T-helper 2 cell (primary cell): ENCODE measurements at places on chromosomes 3 and 15.

GRCh38 chr3:165538166-165538565, 299.1 kb downstream of the BCHE start:
- no peak for DNase-seq

DNA sequence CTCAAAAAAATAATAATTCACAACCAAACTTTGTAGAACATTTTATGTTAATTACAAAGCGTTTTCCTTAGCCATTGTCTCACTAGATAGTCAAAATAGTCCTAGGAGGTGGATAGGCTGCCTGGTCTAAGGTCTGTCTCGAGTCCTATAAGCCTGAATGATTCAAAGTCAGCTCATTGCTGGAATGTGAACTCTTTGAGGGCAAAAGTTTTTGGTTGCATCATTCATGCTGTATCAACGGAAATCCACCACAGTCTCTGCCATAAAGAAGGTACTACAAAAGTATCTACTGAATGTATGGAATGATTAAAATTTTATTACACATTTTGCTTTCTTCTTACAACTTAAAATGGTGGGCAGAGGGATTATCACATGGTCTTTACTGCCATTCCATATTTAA, 387.3 kb upstream of the RARB start:
- DNase-seq = no peak

DNA sequence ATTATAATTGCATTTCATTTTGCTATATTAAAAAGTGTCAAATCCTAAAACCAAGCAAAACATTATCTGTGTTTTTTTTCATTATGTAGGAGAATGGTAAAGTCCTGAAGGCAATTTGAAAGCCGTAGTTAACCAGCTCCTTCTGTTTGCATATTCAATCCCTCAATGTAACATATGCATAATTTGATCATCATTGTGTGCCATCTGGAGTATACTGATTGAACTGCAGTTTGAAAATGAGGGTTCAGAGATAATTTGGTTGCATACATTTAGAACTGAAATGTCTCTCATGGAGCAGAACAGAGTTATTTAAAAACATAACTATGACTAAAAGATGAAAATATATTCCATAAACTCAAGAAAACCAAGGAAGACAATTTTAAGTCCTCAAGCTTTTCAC, 518.6 kb downstream of the GBE1 start:
- DNase-seq = no peak

DNA sequence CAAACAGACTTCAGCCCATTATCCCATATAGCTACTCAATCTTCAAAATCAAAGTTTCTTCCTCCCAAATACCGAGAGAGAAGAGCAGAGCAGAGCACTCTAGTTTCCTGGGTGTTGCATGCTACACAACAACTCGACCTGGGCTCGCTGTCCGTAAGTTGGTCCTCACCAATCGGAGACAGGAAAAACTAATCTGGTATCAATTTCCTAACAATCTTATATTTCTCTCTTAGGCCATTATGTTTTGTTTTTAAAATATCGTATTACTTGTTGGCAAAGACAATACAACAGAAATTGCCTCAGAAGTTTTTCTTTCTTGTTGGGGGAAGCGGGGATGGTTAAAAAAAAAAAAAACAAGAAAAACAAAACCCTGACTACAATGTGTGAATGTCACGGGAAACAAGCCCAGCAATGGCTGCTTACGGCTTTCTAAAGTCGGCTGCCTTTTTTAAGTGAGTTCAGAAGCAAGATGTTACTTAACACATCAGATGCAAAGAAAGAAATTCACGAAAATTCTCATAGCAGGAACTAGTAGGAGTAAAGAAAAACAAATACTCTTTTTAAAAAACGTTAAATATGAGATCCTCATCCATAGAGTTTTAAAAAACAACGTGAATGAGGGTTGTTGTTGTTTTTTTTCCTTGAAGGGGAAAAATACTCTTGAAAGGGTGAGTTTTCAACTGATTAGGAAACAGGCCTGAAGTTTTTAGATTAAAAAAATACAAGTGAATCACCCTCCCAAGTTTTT, 1.9 kb downstream of the VGLL4 start:
- peak; percentile 46 for DNase-seq

GRCh38 chr3:17135696-17136095, 250.9 kb downstream of the PLCL2 start:
- no peak for DNase-seq

DNA sequence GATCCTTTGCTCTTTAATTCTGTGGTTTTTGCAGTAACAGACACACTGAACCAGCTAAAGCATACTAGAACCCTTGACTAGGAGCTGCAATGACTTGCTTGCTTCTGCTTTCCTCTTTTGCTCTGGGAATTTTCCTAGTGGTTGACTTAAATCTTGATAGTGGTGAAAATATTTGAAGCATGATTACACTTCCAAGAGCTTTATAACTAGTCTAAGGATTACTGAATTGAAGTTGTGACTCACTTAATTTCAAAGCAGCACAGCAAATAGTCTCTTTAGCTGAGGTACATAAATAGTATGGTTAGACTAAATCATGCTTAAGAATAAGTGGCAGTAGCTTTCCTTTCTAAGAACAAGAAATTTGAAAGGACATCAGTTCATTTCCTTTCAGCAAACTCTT, 513.5 kb upstream of the GBE1 start:
- DNase-seq = no peak

GRCh38 chr3:184583578-184584451, 22.2 kb downstream of the EPHB3 start:
- no peak for DNase-seq

GRCh38 chr3:73734211-73735089, 109.7 kb upstream of the PDZRN3 start:
- no peak for DNase-seq

GRCh38 chr3:39804951-39805350, 4.5 kb upstream of the MYRIP start:
- DNase-seq = no peak

DNA sequence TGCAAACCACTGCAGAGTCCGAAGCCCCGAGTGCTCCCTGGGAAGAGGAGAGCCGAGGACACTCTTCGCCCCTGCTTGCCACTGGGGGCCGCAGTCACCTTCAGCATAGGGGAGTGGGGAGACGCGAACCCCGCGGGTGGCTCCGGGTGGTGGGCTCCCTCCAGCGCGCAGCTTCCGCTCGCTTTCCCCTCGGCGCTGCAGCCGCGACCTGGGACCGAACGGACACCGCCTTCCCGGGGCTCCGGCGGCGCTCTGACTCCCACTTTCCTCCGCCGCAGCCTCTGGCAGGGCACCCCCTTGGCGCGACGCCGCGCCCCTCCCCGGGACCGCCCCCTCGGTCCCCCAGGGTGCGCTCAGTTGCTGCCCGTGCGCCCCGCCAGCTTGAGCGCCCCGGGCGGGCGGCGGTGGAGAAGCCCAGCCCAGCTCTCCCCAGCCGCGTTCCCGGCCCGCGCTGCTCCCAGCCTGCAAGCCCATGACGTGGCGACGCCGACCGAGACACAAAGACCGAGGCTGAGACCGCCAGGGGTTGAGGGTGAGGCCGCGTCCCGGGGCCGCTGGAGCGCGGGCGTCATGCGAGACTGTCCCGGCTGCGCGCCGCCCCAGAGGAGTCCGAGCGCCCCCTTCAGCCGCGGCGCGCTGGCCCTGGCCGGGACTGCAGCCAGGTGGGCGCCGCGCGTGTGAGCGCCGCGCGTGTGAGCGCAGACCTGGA, at the start of gene MINAR1:
Gene MINAR1 (plus strand): TSS at position 701 of the 709 bp plus-strand sequence. CDS start 23,812 bp downstream, outside the sequence.
- DNase-seq = no peak

DNA sequence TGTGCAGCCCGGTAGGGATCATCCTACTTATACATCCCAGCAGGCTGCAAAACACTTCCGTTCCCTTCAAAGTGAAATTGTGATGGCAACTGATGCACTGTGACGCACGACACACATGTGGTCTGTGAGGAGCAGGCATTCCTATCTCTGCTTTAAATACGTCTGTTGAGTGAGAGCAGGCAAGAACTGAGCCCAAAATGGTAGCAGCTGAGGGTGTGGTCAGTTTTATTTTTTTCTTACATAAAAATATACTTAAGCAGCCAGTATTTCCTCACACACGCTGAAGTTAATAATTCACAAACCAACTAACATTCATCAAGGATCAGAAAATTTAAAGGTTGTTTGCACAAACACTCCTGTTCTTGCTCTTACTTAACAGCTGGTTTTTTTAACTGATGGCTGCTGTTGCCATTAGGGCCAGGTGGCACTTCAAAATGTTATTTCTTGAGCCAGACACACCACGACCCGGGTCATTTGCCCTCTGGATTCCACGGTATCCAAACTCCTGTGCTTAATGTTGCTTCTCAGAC, 23.9 kb downstream of the LRIG1 start:
- DNase-seq = no peak

DNA sequence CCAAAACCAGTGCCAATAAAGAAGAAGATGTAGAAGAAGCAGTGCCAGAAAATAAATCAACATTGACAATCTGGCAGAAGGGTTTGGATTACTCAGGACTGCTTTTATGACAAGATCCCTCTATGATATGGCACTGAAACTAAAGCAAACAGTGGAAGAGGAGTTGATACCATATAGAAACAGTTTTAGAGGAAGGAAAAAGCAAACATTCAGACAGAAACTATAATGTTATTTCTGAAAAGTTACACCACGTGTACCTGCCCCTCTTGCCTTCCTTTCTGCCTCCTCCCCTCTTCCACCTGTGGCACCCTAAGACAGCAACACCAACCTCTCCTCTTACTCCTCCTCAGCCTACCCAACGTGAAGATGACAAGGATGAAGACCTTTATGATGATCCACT, 63.0 kb downstream of the SFMBT1 start:
- DNase-seq = no peak

DNA sequence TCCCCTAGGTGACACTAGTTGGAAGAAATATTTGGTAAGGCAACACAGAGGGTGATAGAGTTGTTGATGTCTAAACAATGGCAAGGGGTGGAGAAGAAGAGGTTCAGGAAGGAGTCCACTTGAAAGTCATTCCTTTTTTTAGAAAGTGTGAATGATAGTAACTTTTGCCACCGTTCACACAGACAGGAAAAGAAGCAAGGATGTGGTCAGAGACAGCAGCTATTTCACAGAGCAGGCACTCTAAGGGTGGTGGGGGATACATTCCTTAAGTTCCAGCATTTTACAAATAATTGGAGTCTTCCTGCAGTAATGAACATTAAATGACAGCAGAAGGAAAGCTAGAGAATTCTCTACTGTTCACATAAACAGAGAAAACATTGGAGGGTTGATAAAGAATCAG, 75.4 kb upstream of the ZNF385D start:
- DNase-seq = no peak

GRCh38 chr3:12312010-12312409, 23.1 kb downstream of the PPARG start:
- DNase-seq = no peak

DNA sequence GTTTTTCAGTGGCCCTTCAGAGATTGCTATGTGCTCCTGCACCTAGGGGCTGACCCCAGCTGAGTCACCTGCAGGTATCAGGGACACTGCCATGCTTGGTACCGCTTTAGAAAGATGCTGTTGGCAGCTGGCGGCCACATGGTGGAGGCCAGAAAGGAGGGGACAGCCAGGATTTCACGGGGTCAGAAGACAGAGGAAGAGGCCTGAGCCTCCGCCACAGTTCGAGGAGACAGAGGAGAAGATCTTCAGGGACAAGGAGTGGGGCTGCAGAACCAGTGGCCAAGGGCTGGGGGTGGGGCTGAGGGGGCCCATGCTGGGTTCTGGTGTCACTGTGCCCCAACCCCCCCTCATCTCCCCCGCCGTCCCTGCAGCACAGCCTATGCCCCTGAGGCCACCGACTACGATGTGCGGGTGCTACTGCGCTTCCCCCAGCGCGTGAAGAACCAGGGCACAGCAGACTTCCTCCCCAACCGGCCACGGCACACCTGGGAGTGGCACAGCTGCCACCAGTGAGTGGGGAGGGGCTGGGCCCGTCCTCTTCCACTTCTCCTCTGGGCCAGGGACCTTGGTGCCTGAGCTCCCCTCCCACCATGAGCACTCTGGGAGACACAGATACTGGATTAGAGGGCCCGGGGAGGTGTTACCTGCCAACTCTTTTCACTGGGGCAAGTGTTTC, 19.9 kb downstream of the LOXL1 start:
- no peak for DNase-seq

- no peak for DNase-seq
Measured at GRCh38 chr3:177647341-177647740, 450.1 kb upstream of the TBL1XR1 start.

GRCh38 chr15:39025321-39025720, 460.7 kb upstream of the RASGRP1 start:
- no peak for DNase-seq

DNA sequence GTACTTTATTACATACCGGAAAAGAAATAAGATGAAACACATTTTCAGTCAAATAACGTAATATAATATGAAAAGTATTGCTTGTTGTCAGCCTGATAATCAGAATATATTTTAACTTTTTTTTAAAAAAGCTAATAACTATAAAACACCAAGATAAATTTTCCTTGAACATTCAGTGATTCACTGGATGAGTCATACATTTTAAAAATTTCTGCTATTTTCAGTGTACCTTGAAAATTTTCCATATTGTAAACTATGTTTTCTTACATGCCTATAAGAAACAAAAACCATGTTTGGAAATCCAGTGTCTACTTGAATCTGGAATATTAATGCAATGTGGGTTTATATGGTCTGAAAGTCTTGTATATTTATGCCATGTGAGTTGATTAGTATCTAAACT, 36.3 kb upstream of the MEIS2 start:
- no peak for DNase-seq

GRCh38 chr15:33857726-33858125, 110.6 kb upstream of the CHRM5 start:
- no peak for DNase-seq
